ENCODE measurements at places on chromosomes 12 and 14.

DNA sequence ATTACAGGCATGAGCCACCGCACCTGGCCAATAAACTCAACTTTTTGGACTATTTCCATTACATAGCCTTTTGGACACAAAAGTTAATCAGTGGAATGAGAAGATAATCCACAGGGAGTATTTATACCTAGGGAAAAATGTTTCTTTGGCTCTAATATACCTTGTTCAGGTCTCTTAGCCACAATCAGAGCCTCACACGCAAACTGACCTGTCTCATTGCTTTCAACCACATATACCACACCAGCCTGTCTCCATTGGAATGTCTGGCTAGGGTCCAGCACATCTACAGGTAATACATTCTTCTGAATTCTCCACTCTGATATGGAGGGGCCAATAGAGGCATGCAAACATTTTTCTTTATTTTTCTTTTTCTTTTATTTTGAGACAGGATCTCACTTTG lies 3.8 kb upstream of the RBMS2 start:
- no peak for DNase-seq

DNA sequence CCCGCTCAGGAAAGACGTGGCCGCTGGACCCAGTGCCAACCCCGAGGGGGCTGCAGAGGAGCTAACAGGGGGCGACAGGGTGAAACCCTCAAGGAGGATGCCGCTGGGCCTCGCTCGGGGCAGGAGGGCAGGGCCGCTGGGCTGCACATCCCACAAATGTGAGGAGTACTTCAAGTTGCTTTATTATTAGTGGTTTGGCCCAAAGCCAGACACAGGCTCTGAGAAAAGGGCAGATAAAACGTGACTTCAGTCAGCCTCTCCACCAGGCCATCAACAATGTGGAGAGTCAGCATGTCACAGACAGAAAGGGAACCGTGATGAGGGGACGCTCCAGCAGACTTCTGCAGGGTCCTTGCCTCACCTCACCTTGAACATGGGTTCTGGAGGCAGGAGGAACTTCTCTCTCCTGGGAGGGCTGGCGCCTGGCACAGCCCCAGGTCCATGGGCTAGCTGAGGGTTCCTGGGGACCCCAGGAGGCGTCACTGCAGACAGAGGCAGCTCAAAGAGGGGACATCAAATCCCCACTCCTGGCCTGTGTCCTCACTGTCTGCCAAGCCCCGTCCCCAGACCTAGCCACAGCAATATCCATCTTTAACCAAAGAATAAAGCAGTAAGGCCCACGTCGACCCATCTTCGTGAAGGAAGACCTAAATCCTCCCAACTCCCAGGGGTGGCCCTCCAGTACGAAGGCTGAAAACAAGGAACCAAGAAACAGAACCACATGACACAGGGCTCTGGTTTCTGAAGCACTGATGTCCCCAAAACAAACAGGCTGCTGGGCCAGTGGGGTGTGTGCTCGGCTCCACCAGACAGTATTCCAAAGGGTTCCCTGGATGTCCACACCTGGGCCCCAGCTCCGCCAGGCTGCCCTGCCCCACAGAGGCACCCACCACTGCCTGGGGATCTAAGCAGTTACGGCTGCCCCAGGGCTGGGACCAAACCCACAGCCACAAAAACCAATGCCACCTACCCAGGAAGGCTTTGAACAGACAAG lies 35.1 kb downstream of the CCDC85C start:
- peak; percentile 66 for DNase-seq

GRCh38 chr12:18277196-18277595 lies 15.9 kb downstream of the PIK3C2G start:
- DNase-seq = no peak

GRCh38 chr12:14416658-14417057 lies 51.2 kb downstream of the ATF7IP start:
- DNase-seq = no peak

DNA sequence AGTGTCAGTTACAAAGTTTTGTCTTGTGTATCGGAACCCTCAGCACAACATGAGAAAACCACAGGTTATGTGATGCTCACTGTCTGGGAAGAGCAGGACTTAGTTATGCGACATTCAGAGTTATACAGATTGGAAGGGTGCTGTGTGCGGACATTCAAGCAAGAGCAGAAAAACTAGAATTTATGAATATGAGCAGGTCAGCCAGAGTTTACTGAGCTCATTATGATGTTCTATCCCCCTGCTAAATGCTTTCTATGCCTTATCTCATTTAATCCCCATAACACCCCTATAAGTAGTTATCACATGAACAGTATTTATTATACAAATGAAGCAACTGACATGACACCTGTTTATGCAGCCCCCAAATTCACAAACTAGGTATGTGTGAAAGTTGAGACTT lies 1083.2 kb downstream of the FLRT2 start:
- DNase-seq = no peak

Data from right atrium auricular region (tissue), 2 donors.